Activated effector memory CD4-positive, alpha-beta T cell treated with Interleukin-2 at 50 U/mL for 16 hours (primary cell): ENCODE measurements at places on chromosomes 2 and 18.

DNA sequence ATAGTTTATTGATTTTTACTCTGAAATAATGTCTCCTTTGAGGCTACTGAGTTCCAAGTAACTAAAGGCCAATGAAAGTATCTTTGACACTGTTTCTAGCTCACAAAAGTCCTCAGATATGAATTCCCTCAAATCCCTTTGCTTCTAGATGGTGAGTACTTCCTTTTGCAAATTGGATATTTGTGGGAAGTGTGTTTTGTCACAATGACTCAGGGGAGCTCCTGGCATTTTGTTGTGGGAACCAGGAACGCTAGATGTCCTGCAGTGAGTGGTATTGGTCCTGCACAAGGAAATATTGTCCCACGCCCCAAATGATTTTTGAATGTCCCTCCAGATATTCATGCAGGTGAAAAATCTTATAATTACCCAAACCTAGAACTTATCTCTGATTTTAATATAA, 24.3 kb downstream of the TACR1 start:
- DNase-seq = no peak

- DNase-seq = no peak
Observed at GRCh38 chr2:165852394-165852793, 58.3 kb upstream of the GALNT3 start.

GRCh38 chr2:218400167-218400929, 680 bp downstream of the CTDSP1 start:
- peak; percentile 37 for DNase-seq

DNA sequence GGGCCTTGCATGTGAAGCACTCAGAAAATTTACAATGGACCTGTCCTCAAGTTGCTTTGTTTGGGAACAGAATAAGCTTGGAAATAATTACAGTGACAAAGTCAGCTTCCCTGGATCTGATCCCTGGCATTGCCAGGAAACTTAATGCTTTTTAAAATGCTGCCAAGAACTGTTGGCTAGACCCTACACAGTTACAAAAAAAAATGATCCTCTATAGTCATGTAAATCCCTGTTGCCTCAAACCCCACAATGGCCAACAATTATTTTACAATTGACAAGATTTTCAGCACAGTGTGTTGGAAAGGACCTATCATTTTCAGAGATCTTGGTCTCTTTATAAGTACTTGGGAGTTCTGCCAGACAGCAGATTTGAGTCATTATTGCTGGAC, 470.4 kb upstream of the ACVR2A start:
- no peak for DNase-seq

- no peak for DNase-seq
Observed at GRCh38 chr2:190380962-190381412, 27.2 kb upstream of the MFSD6 start.
